ENCODE measurements at places on chromosomes 2 and 18.

GRCh38 chr2:105867587-105867986, 122.9 kb downstream of the NCK2 start:
- DNase-seq, result no peak

GRCh38 chr2:100939445-100939844, 62.6 kb upstream of the RPL31 start:
- no peak for DNase-seq

DNA sequence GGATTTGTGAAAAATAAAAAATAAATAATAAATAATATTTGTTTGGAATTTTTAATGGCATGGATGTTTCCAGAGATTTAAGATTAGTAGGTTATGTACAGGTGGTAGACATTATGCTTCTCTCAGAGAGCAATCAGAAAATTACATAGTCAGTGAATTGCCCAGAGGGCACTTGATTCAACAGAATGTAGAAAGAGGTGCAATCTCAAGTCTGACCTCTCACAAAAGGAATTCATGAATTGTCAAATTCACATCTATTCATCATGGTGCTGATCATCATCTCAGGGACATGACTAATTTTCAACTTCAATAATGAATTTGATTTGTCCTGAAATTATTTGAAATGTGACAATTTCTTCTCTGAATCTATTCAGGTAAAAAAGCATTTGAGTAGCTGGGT, 172.5 kb downstream of the PDE11A start:
- DNase-seq, result no peak

- peak; percentile 8 for DNase-seq
Observed at GRCh38 chr2:195671563-195671962, 14.5 kb downstream of the SLC39A10 start.

- peak; percentile 71 for DNase-seq
Observed at GRCh38 chr2:74583504-74583903, 29.0 kb downstream of the DOK1 start.

DNA sequence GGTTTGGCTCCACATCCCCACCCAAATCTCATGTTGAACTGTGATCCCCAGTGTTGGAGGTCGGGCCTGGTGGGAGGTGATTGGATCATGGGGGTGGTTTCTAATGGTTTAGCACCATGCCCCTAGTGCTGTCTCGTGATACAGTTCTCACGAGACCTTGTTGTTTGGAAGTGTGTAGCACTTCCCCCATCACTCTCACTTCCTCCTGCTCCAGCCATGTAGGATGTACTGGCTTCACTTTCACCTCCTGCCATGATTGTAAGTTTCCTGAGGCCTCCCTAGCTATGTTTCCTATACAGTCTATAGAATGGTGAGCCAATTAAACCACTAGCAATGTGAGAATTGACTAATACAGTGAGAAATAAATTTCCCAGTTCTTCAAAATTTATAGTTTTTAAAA, 325.9 kb downstream of the FSIP2 start:
- no peak for DNase-seq

Data from AG10803 (cell line).